GM12878 (cell line): ENCODE measurements at places on chromosomes 1 and 21.

DNA sequence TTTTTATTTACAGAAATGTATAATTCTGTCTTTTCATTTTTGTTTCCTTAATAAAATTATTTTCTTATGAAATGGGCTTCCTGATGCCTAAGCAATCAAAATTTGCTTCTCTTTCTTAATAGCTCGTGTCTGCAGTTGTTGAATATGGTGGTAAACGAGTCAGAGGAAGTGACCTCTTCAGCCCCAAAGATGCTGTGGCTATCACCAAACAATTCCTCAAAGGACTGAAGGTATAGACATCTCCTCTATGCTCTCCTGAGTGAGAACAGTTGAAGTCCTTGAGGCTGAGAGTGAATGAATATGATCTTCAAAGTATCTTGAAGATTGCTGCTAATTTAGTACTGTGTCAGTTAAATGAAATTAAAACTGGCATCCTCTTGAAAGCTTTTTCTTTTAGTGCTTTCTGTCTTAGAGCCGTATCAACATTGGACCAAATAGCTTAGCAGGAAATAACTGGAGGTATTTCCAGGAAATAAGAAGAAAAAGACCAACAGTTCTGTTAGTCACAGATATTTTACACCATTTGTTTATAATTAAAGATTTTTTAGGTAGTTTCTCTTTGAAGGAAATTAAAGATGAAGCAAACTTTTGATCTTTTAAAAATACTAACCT is 24.7 kb downstream of the VPS45 start:
- DNase-seq = no peak

- DNase-seq = no peak
These were observed 192.5 kb downstream of the ZZZ3 start for GRCh38 chr1:77489910-77490309.

DNA sequence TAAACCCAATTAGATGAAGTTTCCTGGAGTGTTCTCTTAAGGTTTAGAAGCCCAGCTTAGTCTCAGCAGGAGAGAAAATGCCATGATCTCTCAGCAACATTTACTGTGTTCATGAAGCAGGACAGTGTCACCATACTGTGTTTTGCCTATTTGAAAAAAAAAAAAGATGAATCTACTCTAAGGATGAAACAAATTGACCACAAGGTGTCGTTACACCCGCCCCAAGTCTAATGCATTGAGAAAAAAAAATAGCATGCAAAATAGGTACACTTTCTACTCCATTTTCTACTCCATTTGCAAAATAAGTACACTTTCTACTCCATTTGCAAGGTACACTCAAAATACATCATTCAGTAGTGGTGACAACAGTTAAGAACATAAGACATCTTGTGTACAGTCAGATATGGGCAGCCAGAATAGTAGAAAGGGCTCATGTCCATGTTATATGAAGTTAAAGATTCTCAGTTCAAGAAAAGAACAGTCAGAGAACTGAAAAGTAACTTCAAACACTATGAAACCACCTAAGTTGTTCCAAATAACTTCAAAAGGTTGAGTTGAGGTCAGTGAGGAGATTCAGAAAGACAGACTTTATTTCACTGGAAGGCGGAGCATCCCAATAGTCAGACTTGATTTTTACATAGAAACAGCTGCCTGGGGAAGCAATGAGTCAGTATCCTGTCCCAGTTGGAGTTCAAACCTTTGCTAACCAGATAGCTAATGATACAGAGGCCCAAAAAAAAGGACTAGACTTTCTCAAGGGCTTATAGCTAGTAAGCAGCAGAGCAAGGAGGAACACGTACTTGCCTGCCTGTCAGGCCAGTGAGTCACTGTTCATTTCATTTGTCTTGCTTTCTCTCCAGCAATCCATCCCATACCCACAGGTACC is 13.3 kb downstream of the PLPPR5 start:
- DNase-seq = peak; percentile 1

GRCh38 chr1:203796236-203796605 is 798 bp downstream of the ZBED6 start:
- DNase-seq = peak; percentile 13

- no peak for DNase-seq
These were observed 486.1 kb upstream of the ADGRL2 start for GRCh38 chr1:81314513-81315233.

DNA sequence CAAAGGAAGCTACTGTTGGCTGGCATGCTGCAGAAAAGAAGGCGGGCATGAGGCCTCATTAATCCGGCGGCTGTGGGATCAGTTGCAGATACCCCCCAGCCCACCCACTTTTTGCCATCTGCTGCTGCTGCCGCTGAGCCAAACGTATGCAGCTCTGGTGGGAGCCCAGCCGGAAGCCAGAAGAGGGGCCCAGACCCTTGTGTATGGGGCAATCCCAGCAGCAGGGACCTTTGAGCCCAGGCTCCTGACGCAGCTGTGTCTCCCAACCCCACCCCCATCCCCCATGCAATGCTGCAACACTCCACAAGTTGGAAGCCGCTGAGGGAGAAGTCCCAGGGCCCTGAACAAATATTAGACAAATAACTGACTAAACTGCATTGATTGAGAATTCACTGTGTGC is 106.0 kb downstream of the ELAVL4 start:
- DNase-seq = no peak

DNA sequence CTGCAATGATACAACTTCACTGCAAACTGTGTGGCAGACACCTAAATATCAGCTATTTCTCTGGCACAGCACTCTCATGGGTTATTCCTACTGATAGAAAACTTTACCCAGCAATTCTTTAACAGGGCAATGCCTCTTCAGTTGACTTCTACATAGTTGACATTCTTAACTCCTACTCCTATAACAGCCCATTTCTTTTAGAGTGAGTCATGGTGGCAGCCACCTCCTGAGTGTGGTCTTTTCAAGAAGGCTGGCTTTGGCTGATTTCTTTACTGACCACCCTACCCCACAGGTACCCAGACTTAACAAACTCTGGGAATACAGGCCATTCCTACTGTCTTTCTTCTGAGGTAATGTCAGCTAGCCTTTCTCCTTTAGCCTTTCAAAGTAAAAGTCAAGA is 805.8 kb upstream of the ADGRL2 start:
- DNase-seq = no peak

DNA sequence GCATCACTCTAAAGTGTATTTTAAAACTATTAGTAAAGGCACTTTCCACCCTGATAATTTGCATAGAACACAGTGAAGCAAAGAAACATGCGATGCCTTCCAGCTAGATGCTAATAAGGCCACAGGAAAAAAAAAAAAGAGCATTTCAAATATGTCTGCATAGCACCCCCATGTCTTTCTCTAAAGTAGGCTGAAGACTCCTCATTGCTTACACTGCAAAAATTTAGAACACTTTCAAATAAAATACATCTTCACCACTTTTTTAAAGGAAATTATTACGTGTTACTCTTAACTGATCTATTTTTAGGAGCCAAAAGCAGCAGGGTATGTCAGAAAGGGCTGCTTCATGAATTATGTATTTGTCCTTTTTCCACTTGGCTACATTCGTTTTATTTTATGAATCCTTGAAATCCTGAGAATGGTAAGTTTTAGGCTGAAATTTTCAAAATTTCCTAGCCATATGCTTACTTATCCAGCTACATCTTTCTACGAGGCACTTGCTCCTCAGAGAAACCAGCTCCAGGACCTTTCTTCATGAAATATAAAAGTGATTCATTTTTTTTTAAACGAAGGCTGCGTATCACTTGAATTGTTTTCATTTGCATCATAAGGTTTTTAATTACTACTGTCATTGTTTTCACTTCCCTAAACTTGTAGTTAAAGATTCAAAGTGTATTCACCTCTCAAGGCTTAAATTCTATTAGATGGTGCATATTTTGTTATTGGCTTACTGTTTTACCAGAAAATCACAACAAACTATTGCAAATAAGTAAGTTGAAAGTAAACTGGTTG is 513.0 kb downstream of the PTPRC start:
- DNase-seq = no peak

GRCh38 chr1:64223329-64224151 is 20.1 kb downstream of the UBE2U start:
- peak; percentile 19 for DNase-seq

GRCh38 chr1:151511636-151512215 is 539 bp downstream of the CGN start:
- DNase-seq = no peak

DNA sequence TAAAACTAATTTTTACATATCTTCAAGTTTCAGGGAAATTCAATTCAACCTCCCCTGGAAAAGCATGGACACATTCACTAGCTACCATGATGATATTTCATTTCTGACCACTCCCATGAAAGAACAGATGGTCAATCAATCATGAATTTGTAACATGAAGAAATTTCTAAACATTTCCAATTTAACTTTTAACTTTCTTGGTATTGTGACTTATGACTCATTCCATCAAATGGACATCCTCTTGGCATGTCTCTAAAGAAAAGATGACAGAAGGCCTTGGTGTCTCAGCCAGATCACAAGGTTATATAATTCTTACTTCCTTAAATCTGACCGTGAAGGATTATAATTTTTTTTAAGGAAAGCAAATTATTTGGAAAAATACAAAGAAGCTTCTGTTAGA is 10.5 kb upstream of the MCOLN3 start:
- DNase-seq = no peak

- no peak for DNase-seq
These were observed 97.9 kb downstream of the ERG start for GRCh38 chr21:38400195-38400919.

GRCh38 chr1:156692925-156693847 is 12.2 kb downstream of the CRABP2 start:
- DNase-seq = no peak

GRCh38 chr1:21217812-21218596 is 41.3 kb upstream of the EIF4G3 start:
- DNase-seq = no peak

GRCh38 chr1:232140419-232141166 is 489.3 kb downstream of the SIPA1L2 start:
- no peak for DNase-seq

- DNase-seq = no peak
These were observed 28.4 kb upstream of the SARS1 start for GRCh38 chr1:109185357-109185756.

GRCh38 chr1:2226525-2227345 is 1.4 kb upstream of the SKI start:
- DNase-seq = no peak

- no peak for DNase-seq
These were observed 13.8 kb downstream of the LAX1 start for GRCh38 chr1:203778789-203779188.

GRCh38 chr1:66777831-66778230 is 23.2 kb downstream of the INSL5 start:
- DNase-seq = no peak

- DNase-seq = no peak
These were observed 7.9 kb upstream of the KAZN start for GRCh38 chr1:14590411-14591180.

GRCh38 chr1:156106624-156107488 is 7.7 kb upstream of the LMNA start:
- no peak for DNase-seq

GRCh38 chr1:18943914-18944572 is 12.4 kb downstream of the IFFO2 start:
- DNase-seq = no peak

- no peak for DNase-seq
These were observed 12.0 kb downstream of the MEGF6 start for GRCh38 chr1:3599286-3599811.

DNA sequence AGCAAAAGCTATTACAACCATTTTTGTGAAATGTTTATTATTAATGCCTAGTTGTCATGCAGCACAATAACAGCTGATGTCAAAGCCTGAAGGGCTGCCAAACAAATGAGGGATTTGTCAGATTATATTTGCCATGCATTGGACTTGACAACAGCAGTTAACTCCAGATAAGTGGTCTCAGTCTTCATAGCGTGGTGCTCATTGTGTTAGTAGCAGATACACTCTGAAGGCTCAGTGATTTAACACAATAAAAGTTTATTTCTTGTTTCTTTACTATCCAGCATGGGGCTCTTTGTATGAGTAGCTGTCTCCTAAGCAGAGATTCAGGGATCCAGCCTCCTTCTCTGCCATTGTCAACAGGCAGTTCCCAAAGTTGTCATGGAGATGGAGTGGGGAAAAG is 76.0 kb upstream of the PTGFRN start:
- no peak for DNase-seq

GRCh38 chr1:62228136-62228882 is 33.7 kb downstream of the L1TD1 start:
- no peak for DNase-seq

DNA sequence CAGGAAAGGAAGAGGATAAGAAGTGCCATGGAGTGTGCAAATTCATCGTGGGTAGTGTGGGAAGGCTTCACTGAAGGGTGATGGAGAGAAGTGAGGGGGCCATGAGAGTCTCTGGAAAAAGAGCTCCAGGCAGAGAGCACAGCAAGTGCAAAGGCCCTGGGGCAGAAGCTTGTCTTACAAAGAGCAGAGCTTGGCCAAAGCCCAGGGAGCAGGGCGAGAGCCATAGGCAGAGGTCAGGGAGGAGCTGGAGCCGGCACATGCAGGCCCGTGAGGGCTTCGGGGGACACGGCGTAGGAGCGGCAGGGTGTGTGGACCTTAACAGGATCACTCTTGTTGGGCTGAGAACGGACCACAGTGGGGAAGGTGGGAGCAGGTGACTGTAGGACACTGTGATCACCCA is 83.7 kb upstream of the EDN2 start:
- DNase-seq = no peak

GRCh38 chr1:79373481-79374125 is 367.1 kb upstream of the ADGRL4 start:
- no peak for DNase-seq

GRCh38 chr1:5287178-5288150 is 633.1 kb downstream of the AJAP1 start:
- DNase-seq = no peak

- DNase-seq = no peak
These were observed 188.6 kb upstream of the VAMP3 start for GRCh38 chr1:7582460-7582972.

DNA sequence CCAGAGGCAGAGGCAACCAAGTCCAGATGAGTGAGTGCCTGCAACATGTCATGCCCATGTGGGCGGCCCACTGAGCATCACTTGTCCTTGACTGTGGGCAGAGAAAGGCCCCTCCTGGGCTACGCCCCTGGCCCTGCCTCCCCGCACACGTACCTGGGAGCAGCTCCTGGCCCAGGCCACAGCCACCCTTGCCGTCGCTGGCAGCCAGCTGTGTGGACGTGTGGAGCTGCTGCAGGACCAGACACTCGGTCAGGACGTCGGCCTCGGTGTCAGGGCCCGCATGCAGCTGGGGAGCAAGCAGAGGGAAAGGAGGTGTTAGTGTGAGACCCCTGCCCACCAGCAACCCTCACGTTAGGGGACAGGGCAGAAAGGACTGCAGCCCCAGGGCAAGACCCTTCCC is 61.3 kb downstream of the DMRTB1 start:
- no peak for DNase-seq
